ENCODE measurements at places on chromosomes 6 and 20.

DNA sequence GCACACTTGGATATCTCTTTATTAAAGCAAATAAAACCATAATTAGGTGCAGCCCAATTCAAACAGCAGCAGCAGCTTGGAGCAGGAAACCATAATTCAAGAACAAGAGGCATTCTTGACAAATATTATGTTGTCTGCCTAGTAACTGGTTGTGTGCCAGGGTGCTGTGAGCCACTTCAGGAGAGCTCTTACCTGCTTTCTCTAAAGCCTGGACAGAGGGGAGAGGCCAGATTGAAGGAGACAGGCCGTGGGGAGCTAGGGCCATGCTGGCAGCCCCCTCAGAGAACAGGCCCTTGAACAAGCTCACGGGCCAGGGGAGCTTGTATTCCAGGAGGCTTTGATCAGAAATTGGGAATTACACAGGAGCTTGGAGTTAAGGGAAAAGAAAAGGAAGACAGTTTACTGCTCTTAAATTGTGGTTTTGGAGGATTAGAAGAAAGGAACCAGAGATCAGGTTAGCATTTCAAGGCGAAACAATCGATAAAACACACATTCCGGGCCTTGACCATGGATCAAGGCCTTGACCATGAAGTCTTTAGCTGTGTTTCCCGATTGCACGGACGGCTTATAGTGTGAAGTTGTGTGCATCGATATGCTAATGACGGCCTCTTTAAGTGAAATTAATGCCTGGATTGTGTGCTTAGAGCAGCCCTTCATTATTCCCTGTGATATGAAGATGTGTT, 69.8 kb upstream of the NKX2-2 start:
- no peaks in the 10 kb centered on the region for H3K36me3 ChIP-seq
- no peak for DNase-seq
- no peak overlapping the region for H3K27ac ChIP-seq
- no peaks in the 10 kb centered on the region for H3K27me3 ChIP-seq
- H3K4me1 ChIP-seq: no peaks in the 10 kb centered on the region
- no peak overlapping the region for H3K4me3 ChIP-seq

- DNase-seq: no peak
- H3K4me1 ChIP-seq: no peaks in the 10 kb centered on the region
- H3K36me3 ChIP-seq: no peaks in the 10 kb centered on the region
- no peaks in the 10 kb centered on the region for H3K27me3 ChIP-seq
- H3K4me3 ChIP-seq: no peak overlapping the region
These were observed 135.8 kb upstream of the FOXA2 start for GRCh38 chr20:22720206-22720605.

DNA sequence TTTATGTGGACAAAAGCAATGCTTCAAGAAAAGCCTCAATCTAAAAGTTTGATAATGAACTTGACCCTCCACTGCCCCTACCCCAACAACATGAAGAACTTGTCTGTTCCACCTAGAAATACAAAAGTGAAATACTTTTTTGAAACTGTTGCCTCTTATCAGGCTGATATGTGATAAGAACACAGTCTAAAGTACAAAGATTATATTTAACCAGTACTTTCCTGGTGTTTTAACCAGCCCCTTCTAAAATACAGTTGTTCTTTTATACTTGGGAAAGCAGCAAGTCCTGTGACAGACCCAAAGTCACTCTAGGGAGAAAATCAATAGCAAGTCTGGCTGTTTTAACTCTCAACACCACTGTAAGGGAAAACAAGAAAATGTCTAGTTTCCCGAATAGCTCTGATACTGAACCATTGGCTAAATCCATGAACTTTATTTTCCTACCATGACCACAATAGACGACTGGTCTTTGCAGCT, 6.6 kb downstream of the OARD1 start:
- H3K36me3 ChIP-seq: peaks cover 45% of the 10 kb centered on the region
- no peak for DNase-seq

DNA sequence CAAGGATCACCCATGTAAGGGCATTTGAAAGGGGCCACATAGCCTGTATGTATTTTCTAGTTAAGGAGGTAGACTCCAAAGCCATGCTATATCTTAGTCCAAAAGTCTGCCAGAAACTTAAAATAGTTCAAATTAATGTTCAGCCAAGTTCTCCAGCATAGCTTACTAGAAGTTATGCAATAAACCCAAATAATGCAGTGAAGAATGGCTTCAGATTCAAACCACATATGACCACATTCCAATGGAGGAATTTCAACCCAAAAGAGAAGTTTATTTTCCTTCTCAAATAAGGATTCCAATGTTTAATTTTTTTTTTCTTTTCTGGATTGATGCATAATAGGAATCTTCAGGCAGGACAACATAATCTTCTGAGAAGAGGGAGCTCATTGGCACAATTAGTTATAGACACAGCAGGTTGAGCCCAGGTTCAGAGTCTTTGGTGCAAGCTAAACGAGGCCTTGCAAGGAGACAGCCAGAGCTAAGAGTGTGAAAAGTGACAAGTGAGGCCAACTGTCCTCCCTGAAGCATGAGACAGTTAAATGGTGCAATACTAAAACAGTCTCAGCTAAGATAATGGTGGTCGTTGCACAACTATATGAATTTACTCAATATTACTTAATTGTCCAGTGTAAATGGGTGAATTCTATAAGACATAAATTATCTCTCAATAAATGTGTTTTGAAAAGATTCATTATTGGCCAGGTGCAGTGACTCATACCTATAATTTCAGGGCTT, 598.8 kb upstream of the CDH4 start:
- H3K36me3 ChIP-seq: peaks cover 9% of the 10 kb centered on the region
- H3K27ac ChIP-seq: no peak overlapping the region

GRCh38 chr6:155755452-155755851, 299.8 kb upstream of the NOX3 start:
- peaks cover 20% of the 10 kb centered on the region for H3K36me3 ChIP-seq
- no peak for DNase-seq
- no peak overlapping the region for H3K4me3 ChIP-seq
- H3K27me3 ChIP-seq: no peaks in the 10 kb centered on the region

- no peaks in the 10 kb centered on the region for H3K36me3 ChIP-seq
- no peak for DNase-seq
- no peak overlapping the region for H3K4me3 ChIP-seq
- no peaks in the 10 kb centered on the region for H3K27me3 ChIP-seq
These were observed 33.7 kb downstream of the CYP24A1 start for GRCh38 chr20:54140067-54140466.

GRCh38 chr6:155185544-155185943, 78.3 kb upstream of the CLDN20 start:
- no peaks in the 10 kb centered on the region for H3K27me3 ChIP-seq
- peak overlapping the region; percentile 13 for H3K27ac ChIP-seq
- peaks cover 5% of the 10 kb centered on the region for H3K4me1 ChIP-seq
- no peaks in the 10 kb centered on the region for H3K36me3 ChIP-seq
- peak; percentile 80 for DNase-seq
- peak overlapping the region; percentile 27 for H3K4me3 ChIP-seq

DNA sequence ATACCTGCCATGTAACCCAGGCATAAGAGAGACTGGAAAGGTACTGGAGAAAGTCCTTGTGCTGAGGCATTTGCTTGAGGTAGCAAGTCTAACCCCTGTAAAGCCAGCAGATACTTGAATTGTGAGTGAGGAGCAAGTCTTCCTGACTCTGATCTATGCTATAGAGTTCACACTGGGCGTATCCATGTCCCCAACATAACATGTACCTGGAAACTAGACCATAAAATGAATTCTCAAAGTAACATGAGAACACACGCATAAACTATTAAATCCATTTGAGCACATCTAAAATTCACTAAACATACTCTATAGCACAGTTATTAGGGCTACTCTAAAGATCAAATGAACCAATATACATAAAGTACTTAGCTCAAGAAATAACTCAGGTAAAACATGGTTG, 2.0 kb downstream of the NHSL1 start:
- no peaks in the 10 kb centered on the region for H3K36me3 ChIP-seq
- no peak overlapping the region for H3K4me3 ChIP-seq
- H3K4me1 ChIP-seq: peaks cover 17% of the 10 kb centered on the region
- no peak for DNase-seq

DNA sequence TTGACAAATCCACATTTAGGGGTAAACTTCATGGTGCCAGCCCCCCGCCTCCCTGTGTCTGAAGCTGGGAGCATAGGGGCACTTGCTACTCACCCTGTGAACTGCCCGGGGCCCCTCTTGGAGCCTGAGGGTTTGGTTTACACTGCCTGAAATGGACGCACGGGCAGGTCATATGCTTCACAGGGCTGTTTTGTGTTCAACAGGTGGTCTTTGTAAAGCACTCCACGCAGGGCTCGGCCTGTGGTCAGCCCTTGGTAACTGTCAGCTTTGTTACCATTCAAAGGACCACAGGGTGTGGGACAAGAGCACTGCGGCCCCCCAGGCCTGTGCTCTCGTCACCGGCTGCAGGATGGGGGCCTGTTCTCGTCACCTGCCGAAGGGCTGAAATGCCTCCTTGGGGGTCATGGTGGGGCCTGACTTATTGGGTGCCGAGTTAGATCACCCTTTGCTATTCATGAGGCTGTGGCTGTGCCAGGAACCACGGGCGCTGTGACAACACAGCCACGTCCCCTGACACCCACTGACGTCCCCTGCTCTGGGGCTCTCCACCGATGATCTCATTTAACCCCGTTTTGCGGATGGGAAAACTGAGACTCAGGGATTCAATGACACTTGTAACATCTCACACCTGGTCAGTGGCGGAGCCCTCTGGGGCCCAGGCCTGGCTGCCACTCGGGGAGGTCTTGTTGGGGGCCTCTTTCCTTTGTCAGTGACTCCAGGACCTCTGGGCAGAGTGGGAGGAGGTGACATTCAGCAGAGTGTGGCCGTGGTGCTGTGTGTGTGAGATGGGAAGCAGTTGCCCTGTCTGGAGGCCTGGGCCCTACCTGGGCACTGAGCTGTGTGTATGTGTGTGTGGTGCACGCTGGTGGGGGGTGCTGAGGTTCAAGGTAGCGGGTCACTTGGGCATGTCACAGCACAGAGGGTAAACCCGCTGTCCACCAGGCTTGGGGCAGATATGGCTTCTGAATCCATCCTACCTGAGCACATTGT, 24.9 kb downstream of the ZBP1 start:
- H3K4me3 ChIP-seq: no peak overlapping the region
- no peak overlapping the region for H3K27ac ChIP-seq
- H3K36me3 ChIP-seq: no peaks in the 10 kb centered on the region

GRCh38 chr6:26571592-26572296, 25.0 kb upstream of the ABT1 start:
- H3K4me3 ChIP-seq: peak overlapping the region; percentile 97
- no peaks in the 10 kb centered on the region for H3K4me1 ChIP-seq
- no peak overlapping the region for H3K27ac ChIP-seq
- DNase-seq: peak; percentile 83

GRCh38 chr20:47606414-47606982, 104.8 kb downstream of the NCOA3 start:
- H3K4me3 ChIP-seq: no peak overlapping the region
- DNase-seq: no peak
- H3K4me1 ChIP-seq: no peaks in the 10 kb centered on the region
- no peak overlapping the region for H3K27ac ChIP-seq
- H3K27me3 ChIP-seq: no peaks in the 10 kb centered on the region
- H3K36me3 ChIP-seq: peaks cover 12% of the 10 kb centered on the region

GRCh38 chr6:121732641-121733040, 297.2 kb downstream of the GJA1 start:
- no peak for DNase-seq
- no peaks in the 10 kb centered on the region for H3K4me1 ChIP-seq
- H3K27ac ChIP-seq: no peak overlapping the region
- peaks cover 15% of the 10 kb centered on the region for H3K36me3 ChIP-seq

DNA sequence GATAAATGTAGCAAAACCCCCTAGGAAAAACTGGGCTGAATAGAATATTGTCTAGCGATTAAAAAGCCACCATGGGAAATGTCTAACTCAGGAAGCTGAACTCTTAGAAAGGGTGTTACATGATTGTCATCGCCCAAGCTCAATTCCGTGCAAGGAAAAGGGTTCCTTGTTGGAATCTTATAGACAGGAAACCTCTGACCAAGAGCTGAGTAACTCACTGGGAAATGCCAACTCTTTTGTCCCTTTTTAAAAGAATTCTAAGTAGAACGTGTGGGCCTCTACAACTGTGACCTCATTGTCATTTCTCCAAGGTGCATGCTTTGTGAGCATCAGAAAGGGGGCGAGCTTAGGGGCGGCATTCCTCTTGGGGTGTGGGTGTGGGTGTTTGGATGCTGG, 88.1 kb downstream of the SYNJ2 start:
- H3K27ac ChIP-seq: no peak overlapping the region
- no peak overlapping the region for H3K4me3 ChIP-seq
- no peaks in the 10 kb centered on the region for H3K27me3 ChIP-seq
- H3K4me1 ChIP-seq: no peaks in the 10 kb centered on the region
- peaks cover 60% of the 10 kb centered on the region for H3K36me3 ChIP-seq

DNA sequence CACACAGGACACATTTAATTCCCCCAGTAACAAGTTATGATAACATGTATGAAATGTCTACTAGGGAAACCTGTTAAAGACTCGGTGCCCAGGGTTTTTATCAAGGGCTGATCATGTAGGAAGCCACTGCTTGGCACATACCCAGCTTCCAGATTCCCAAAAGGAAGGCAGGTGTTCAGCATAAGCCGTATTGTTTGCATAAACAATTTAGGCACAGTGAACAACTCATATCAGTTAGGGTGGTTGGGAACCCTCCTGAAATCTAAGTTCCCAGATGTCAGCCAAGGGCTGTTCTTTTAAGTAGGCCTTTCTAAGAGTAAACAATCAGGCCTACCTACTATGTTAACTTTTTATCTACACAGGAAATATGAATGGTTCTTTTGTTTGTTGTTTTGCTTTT, 74.1 kb downstream of the ASXL1 start:
- DNase-seq: no peak
- H3K36me3 ChIP-seq: peaks cover 60% of the 10 kb centered on the region
- no peak overlapping the region for H3K27ac ChIP-seq
- H3K4me3 ChIP-seq: no peak overlapping the region

GRCh38 chr20:49219924-49220831, 962 bp downstream of the DDX27 start:
- peaks cover 42% of the 10 kb centered on the region for H3K36me3 ChIP-seq
- H3K4me1 ChIP-seq: no peaks in the 10 kb centered on the region
- no peaks in the 10 kb centered on the region for H3K27me3 ChIP-seq
- peak overlapping the region; percentile 97 for H3K4me3 ChIP-seq

DNA sequence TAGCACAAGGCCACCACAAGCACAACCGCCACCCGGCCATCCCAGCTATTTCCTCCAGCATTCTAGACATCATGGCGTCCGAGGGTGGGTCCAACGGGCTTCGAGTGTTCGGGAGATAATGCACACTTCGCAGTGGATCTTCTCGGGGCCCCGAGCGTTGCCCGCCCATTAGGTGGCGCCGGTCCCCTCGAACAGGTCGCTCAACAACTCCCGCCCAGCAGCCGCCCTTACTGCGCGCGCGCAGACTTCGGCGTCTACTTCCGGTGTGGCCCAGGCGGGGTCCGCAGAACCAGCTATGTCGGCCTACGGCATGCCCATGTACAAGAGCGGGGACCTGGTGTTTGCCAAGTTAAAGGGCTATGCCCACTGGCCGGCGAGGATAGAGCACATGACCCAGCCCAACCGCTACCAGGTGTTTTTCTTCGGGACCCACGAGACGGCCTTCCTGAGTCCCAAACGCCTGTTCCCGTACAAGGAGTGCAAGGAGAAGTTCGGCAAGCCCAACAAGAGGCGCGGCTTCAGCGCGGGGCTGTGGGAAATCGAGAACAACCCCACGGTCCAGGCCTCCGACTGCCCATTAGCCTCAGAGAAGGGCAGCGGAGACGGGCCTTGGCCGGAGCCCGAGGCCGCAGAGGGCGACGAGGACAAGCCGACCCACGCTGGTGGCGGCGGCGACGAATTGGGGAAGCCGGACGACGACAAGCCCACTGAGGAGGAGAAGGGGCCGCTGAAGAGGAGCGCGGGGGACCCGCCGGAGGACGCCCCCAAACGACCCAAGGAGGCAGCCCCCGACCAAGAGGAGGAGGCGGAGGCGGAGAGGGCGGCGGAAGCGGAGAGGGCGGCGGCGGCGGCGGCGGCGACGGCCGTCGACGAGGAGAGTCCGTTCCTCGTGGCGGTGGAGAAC, at the start of gene HDGFL1:
Gene HDGFL1, plus strand, starts transcription at position 286 of the 904 bp plus-strand sequence. Its CDS starts 10 bp downstream, at position 296.
- no peaks in the 10 kb centered on the region for H3K4me1 ChIP-seq
- peak; percentile 24 for DNase-seq
- no peak within 1 kb of the TSS for H3K27ac ChIP-seq
- no peaks in the 10 kb centered on the region for H3K27me3 ChIP-seq
- no peaks in the 10 kb centered on the region for H3K36me3 ChIP-seq

All from H9 (cell line).